ENCODE measurements at places on chromosomes 6 and 20.

- DNase-seq = no peak
Measured at GRCh38 chr6:15593798-15594197, 69.0 kb downstream of the DTNBP1 start.

DNA sequence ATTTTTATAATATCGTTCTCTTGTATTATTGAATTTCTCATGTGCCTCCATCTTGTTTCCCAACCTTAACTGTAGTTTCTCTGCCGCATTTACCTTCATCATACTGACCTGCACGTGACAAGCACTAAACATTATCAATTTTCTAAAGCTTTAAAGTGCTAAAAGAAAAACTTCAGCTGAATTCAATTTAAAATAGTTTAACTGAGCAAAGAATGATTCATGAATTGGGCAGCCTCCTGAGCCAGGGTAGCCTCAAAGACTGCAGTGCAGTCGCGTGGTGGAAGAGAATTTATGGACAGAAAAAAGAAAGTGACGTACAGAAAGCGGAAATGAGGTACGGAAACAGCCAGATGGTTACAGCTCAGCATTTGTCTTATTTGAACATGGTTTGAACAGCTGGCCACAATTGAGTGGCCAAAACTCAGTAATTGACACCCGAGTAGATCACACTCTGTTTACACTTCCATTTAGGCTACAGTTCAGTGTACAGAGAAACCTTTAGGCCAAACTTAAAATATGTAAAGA, 4.2 kb upstream of the ZDHHC14 start:
- peak; percentile 39 for DNase-seq

DNA sequence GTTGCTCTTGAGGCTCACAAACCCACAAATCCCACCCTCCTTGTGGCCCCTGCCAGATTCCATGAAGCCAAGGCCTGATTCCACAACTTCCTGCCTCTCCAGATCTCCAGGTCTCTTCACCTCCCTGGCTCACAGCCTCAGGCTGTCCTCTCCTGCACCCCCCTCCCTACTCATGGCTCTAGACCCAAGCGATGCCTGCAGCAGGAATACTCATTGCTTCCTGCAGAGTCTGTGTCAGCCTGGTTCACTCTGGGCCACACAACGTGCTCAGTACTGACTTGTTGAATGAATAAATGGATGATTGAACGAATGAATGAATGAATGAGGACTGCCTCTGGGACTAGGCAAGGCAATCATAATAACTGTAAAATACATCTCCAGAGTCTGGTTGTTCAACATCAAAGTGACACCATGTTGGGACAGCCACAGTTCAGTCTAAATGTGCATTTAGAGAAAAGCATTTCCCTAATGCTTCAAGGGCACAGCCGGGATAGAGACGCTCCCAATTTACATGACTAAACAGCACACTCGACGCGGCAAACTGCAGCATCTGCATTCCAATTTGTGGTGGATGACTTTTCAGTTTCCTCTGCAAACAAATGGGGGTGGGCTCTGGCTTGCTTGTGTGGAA, 139.9 kb downstream of the GRM4 start:
- no peak for DNase-seq

DNA sequence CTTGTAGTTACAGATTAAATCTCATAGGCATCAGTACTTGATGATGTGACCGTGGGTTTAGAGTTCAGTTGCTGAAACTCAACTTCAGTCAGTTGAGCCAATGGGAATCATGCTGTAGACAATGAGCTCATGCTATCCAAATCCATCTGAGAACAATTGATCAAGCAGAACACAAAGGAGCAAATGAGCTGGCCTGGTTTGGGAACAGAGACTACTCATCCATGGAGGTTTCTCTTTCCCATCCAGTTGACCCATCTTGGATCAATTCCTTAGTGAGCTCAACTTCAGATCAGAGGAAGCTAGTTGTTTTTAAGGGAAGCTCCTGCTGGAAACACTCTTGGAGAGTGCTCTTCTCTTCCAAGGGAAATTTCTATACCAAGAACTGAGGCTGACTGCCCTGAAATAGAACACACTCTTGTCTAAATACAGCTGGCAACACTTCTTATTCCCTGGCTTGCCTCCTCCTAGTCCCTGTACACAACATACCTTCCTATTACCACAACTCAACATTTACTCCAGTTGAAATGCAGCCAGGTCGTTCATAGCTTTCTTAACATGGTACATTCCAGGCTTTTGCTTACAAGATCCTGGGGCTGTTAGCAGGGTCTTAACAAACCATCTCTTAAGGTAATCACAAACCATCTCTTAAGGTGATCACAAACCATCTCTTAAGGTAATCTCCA, 203.9 kb upstream of the PRDM1 start:
- DNase-seq = no peak

DNA sequence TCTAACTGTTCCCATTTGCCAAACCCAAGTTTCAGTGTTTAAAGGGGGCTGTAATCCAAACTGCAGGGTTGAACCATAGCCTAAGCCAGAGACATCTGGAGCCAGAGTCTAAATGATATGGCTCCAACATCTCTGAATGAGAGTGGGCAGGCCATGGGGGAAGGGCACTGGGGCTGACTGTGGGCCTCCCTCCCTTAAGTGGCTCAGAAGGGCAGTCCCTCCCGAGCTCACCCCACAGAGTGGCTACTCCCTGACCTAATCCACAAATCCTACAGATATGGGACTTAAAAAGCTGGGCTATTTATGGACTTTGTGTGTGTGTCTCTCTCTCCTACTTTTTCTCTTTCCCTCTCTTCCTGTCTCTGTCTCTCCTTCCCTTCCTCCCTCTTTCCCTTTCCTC, 35.8 kb upstream of the AAR2 start:
- DNase-seq = no peak

GRCh38 chr6:15442467-15442866, 196.6 kb downstream of the JARID2 start:
- DNase-seq = peak; percentile 76

GRCh38 chr6:6586671-6587526, 1.6 kb upstream of the LY86 start:
- DNase-seq = no peak

GRCh38 chr6:169832247-169832948, 81.0 kb downstream of the ERMARD start:
- DNase-seq = no peak

DNA sequence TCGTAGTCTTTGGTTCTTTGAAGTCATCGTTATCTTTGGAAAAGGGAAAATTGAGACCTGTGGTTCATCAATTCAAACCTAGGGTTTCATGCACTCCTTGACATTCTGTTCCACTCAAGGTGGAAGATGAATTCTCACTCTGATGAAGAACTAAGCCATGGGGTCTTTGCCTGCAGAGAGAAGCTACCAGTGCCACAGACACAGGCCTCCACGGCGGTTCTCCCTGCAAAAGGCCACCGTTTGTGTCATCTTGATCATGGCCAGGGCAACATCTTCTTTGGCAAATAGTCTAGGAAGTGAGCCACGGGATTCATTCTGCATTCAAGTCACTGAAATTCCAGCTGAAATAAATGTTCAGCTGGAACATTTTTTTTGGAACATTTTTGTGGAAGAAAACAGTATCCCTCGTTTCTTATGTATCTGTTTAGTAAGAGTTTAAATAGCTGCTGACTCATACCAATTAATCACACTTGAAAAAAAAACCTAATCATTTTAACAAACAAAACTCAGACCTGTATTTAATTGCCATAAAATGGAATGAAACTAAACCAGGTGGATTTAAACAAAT, 206.0 kb upstream of the FOXQ1 start:
- no peak for DNase-seq

- no peak for DNase-seq
Measured at GRCh38 chr6:168214586-168215104, 104.9 kb downstream of the DACT2 start.

GRCh38 chr6:118748311-118749062, 97.1 kb upstream of the CEP85L start:
- peak; percentile 28 for DNase-seq

- no peak for DNase-seq
Measured at GRCh38 chr20:25532971-25533391, 52.4 kb downstream of the NINL start.

DNA sequence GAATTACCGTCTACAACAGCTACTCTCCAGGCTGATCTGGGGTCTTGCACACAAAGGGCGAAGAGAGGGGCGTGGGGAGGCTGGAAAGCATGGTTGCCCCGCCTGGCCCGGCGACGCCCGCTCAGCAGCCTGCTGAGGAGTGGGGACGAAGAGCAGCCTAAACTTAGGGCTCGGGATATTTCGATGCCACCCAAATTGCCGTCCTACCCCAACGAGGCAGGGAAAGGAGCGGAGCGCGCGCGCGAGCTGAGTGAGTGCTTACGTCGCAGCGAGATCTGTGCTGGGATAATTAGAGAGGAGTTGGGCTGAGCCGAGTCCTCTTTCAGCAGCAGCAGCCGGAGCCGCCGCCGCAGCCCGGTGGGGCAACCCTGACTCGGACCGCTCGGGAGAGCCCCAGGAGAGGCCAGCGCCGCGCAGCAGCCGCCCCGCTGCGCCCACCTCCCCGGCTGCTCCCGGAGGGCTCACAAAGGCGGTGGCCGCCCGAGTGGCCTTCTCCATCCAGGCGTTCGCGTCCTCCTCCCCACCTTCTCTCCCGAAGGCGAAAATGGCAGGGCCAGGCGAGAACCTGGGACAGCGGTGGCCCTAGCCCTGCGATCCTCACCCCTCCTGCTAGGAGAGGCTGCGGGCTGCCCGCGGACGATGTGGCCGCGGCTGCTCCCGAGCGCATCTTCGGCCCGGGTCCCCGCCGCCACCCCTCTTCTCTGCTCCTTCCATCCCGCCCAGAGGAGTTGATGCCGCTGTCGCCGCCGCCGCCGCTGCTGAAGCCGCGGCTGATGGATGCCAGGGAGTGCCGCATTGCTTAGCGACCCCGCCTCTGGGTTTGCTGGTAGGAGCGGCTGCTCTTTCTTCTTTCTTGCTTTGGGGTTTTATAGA, at the start of gene CLVS2:
CLVS2 (plus strand) TSS at position 315 of the 873 bp plus-strand sequence. CDS start 1,543 bp downstream, outside the sequence.
- peak; percentile 28 for DNase-seq

- no peak for DNase-seq
Measured at GRCh38 chr6:97262676-97263075, 20.3 kb downstream of the MMS22L start.
